Gastrocnemius medialis (tissue), 4 donors: ENCODE measurements at places on chromosomes 16 and 17. TPM values are rescaled to one million over a fixed set of nuclear protein-coding genes. Genes with fewer than 3 reads are reported as not detected.

- H3K27me3 ChIP-seq, result peaks cover 48% of the 10 kb centered on the region
- peaks cover 9% of the 10 kb centered on the region for H3K4me1 ChIP-seq
- H3K4me3 ChIP-seq, result peak overlapping the region; percentile 74
- no peak overlapping the region for H3K27ac ChIP-seq
- DNase-seq, result peak; percentile 80
Measured at GRCh38 chr17:14308965-14309879, 8.3 kb downstream of the HS3ST3B1 start.

CES1 gene
- total RNA-seq, result 3.3 TPM

DNA sequence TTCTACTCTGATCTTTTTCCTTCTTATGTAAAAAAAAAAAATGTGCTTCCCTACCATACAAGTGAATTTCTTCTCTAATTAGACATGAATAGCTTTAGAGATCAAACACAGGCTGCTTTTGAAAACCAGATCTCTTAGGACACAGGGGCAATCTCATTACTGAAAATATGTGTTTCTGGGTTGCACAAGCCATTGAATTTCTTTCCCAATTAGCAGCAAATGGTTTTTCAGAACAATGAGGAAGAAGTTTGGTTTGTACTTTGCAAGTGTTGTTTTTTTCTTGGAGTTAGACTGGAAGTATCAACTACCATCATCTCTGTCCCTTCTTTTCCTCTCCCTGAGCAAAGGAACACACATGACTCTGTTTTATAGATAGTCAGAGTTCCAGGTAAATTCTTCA is 5.6 kb upstream of the ANKS4B start:
- peaks cover 3% of the 10 kb centered on the region for H3K27me3 ChIP-seq
- DNase-seq, result no peak
- H3K4me1 ChIP-seq, result no peaks in the 10 kb centered on the region
- no peak overlapping the region for H3K27ac ChIP-seq
- H3K4me3 ChIP-seq, result no peak overlapping the region

- DNase-seq, result no peak
- no peak overlapping the region for H3K27ac ChIP-seq
- H3K36me3 ChIP-seq, result no peaks in the 10 kb centered on the region
- H3K27me3 ChIP-seq, result no peaks in the 10 kb centered on the region
Measured at GRCh38 chr16:50684823-50685461, 3.8 kb upstream of the SNX20 start.

DNA sequence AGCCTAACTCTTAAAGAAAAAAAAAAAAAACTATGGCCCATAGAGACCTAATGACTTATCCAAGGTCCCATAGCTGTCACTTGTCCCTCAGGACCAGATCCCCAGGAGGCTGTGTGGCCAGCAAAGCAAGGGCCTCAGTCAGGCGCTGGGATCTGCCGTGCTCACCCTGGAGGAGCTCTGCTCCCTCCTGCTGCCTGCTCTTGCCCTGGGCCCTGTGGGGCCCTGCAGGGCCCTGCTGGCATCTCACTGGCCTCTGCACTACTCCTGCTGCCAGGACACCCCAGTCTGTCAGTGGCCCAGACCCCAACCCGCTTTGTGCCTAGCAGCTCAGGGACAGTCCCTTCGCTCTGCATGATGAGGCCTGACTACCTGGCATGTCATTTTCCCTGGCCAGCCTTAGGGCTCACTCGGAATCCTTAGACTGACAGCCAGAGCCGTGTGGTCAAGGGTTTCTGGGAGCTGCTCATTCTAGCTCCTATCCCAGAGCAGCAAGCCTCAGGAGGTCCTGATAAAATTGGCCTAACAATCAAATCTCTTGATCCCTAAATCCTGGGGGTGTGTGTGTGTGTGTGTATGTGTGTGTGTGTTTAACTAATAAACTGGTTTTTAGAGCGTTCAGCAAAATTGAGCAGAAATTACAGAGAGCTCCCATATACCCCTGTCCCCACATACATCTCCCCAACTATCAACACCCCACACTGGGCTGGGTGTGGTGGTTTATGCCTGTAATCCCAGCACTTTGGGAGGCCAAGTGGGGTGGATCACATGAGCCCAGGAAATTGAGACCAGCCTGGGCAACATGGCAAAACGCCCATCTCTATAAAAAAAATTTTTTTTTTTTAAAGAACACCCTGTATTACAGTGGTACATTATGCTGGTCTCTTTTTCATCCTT is 21.7 kb downstream of the KATNIP start:
- no peak overlapping the region for H3K4me3 ChIP-seq
- H3K36me3 ChIP-seq, result no peaks in the 10 kb centered on the region
- H3K4me1 ChIP-seq, result no peaks in the 10 kb centered on the region
- DNase-seq, result no peak
- no peak overlapping the region for H3K27ac ChIP-seq
